ENCODE measurements at places on chromosomes 13 and 19.

DNA sequence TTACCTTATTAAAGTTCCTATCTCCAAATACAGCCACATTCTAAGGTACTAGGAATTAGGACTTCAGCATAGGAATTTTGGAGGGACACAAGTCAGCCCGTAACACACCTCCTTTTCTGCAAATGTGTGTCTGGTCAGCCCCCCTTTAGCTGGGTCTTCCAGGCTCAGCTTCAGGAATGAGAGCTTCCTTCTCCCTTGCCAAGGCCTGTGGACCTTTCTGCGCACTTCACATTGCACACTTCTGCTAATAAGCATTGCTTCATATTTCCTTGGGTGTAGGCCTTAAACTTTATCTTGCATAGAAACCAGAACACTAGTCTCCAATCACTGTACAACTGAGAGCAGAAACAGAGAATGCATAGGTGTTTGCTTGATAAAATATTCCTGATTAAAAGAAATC is 4.5 kb upstream of the STK24 start:
- ATAC-seq = no peak

DNA sequence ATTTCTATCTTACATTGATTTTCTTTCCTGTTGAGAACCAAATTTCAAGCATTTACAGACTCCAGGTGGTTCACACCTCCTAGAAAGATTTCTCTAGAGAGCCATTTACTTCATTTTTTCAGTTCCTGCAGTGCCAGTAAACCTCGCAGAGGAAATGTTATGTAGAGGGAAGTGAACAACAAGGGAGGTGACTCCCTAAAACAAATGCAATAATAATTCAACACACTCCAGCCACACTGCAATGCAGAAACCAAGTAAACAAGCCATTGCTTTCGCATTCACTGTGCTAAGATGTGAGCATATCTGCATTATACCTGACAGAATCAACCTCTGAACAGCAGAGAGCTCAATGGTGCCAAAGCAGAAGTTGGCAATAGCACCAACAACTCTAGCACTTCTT is 215.1 kb downstream of the RBM26 start:
- ATAC-seq = no peak

DNA sequence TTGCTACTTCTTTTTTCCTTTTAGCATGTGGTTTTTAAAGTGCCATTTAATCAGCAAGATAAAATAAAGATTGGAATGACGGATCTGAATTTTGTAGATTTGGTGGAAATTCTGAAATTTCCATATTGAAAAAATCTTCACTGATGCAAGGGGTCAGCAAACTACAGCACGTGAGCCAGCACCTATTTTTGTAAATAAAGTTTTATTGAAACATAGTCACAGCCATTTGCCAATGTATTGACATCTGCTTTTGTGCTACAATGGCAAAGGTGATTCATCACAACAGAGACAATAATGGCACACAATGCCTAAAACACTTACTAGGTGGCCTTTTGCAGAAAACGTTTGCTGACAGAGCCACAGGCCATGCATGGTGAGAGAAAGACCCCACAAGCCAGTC is 226.4 kb downstream of the ABCC4 start:
- ATAC-seq = no peak

DNA sequence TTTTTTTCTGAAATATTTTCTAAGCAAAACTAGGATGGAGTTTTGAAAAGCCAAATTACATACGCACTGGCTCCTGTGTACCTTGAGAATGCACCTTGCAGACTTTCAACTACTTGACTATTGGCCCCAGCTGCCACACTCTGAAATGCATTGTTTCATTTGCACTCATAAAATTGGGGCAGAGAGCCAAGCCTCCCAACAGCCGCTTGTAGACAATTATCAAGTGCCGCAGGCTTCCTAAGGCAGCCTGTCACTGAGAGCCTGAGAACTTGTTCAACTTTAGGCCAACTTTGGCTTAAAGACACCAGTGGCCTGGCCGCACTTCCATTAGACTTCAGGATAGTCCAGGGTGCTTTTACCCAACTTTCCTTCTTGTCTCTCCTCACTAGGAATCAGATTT is 115.7 kb upstream of the STARD13 start:
- ATAC-seq = no peak

- ATAC-seq = no peak
Observed at GRCh38 chr13:98721825-98722510, 30.5 kb downstream of the SLC15A1 start.

Measured in activated T-helper 17 cell treated with anti-CD3 and anti-CD28 coated beads, Interleukin-2, amount 50 U/mL, for 72 hours (primary cell).